ENCODE measurements at places on chromosomes 6 and 20.

DNA sequence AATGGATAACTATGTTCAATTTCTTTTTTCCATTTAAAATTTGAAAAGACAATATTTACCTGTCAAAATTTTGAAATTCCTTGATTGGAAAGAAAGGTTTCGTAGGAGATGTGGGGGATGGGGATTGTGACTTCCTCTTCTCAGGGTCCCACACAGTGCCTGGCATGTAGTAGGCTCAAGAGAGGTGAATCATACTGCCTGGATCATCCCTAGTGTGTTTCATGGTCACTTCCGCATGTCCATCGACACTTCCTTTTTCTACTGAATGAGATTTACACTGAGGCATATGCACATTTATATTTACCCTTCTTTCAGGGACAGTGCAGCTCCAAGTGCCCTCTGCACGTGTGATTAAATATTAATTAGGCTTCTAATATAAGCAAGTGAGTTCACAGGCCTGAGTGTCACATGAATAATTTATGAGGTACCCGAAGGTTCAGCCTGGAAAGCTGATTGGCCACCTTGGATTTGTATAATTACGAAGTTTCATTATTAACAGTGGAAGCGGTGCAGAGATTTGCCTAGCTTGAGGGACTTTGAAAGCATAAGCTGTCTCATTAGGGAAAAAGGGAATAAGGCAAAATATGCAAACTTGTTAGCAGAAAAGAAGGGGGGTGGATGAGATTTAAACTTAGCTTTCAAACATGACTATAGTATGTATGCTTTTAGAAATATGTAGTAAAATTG is 177.5 kb upstream of the MMS22L start:
- DNase-seq = peak; percentile 72

DNA sequence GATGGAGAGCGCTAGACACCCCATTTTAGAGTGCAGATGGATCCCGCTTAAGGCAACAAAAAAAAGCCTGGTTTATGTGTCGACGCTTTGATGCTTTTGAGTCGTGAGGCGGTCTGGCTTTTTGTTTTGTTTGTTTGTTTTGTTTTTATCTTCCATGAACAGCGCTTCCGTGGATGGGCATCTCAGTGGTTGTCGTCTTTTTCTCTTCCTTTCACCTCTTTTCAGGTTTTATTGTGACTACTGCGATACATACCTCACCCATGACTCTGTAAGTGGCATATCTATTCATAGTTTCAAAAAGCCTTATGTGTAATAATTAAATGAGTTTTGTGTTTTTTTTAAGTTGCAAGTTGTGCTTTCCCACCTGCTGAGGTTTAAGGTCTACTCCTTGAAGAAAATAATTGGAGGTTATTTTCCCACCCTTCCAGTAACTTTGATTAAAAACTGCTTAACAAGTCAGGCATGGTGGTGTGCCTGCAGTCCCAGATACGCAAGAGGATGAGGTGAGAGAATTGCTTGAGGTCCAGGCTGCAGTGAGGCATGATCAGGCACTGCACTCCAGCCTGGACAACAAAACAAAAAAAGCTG is 476 bp downstream of the SNRPC start:
- no peak for DNase-seq

DNA sequence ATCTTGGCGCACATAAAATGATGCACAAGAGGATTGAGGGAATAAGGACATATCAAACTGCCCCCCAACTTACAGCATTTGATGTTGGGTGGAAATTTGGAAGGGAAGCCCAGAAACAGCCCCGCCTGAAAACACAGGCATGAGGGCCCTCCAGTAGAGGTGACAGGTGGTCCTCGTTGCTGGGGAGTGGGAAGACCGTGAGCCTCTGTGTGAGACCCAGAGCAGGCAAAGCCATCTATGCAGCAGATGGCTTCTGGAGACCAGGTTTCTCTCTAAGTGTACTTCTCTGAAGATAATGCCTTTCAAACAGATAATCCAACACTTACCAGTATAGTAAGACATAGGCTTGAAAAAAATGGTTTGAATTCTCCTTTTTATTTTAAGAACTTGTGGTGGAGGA is 132.2 kb upstream of the INSM1 start:
- DNase-seq = no peak

DNA sequence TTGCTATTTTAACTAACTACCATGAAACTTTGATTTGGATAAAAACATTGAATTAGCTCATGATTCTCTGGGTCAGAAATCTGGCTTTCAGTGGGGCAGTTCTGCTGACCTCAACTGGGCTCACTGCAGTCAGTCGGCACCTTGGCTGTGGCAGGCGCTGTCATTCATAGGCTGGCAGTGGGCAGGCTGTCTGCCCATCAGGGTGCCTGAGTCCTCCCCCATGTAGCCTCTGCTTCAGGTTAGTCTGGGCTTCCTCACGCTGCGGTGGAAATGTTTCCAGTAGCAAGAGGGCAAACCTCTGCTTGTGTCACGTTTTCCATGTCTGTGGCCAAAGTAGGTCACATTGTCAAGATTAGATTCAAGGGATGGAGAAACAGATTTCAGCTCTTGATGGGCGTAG is 251.0 kb upstream of the TCF21 start:
- no peak for DNase-seq

DNA sequence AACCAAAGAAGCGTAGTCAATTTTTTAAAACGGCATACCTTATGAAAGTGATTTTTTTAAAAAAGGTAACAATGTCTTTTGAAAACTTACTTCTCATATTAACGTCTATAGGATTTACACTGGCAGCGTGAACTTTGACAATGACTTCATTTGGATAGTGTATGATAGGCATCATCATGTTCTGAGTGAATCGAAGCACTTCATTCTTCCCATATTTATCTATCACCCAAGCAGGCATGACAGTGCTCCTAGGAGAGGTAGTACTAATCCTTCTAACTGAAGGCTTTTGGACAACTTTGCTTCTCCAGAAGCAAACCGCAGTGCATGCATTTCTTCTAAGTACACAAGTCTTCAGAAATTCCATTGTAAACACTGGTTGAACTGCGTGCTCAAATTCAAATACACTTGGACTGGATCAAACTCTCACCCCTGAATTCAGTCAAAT is 618 bp downstream of the RTN4IP1 start:
- DNase-seq = no peak

DNA sequence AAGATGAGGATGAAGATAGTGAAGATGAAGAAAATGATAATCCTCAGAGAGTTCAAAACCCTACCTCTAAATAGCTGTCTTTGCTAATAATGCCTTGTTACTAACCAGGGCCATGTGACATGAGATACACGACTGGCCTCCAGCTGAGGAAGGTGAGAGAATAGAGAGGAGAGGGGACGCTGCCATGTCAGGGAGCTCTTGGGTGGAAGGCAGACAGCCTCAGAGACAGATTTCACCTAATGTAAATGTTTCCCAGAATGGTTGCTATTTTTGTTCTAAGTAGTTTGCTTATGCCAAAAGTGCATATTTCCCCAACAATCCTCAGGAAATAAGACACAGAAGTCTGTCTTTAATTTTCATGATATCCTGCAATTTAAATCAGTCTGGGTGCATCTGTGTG is 138.4 kb downstream of the ELOVL4 start:
- DNase-seq = peak; percentile 72

GRCh38 chr6:147941143-147941542 is 401.5 kb upstream of the SASH1 start:
- DNase-seq = peak; percentile 60

GRCh38 chr6:110554966-110555460 is 78.6 kb upstream of the SLC22A16 start:
- DNase-seq = no peak

DNA sequence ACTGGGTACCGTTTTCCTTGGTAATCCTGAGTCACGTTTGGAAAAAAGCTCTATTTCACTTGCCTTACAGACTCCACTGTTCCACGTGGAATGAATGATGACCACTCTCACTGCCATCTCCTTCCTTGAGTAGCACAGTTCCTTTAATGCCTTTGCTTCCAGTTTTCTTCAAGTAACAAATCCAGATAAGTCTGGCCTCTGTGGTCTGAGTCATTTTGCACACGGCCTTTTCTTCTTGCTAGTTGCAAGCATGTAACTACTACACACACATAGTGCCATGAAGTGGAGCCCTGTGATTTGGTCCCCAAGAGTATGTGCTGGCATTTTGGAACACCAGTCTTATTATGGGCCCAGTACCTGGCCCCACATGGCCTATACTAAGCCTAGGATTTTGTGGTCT is 182.8 kb downstream of the SASH1 start:
- DNase-seq = no peak

- DNase-seq = no peak
Observed at GRCh38 chr6:34315780-34316179, 67.0 kb upstream of the SMIM29 start.

DNA sequence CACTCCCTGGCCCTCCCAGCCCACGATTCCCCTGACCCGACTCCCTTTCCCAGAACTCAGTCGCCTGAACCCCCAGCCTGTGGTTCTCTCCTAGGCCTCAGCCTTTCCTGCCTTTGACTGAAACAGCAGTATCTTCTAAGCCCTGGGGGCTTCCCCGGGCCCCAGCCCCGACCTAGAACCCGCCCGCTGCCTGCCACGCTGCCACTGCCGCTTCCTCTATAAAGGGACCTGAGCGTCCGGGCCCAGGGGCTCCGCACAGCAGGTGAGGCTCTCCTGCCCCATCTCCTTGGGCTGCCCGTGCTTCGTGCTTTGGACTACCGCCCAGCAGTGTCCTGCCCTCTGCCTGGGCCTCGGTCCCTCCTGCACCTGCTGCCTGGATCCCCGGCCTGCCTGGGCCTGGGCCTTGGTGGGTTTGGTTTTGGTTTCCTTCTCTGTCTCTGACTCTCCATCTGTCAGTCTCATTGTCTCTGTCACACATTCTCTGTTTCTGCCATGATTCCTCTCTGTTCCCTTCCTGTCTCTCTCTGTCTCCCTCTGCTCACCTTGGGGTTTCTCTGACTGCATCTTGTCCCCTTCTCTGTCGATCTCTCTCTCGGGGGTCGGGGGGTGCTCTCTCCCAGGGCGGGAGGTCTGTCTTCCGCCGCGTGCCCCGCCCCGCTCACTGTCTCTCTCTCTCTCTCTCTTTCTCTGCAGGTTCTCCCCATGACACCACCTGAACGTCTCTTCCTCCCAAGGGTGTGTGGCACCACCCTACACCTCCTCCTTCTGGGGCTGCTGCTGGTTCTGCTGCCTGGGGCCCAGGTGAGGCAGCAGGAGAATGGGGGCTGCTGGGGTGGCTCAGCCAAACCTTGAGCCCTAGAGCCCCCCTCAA is at the start of gene LTA:
LTA (plus strand) TSS at position 249 of the 871 bp plus-strand sequence; CDS start at position 703, 454 bp downstream.
- no peak for DNase-seq

DNA sequence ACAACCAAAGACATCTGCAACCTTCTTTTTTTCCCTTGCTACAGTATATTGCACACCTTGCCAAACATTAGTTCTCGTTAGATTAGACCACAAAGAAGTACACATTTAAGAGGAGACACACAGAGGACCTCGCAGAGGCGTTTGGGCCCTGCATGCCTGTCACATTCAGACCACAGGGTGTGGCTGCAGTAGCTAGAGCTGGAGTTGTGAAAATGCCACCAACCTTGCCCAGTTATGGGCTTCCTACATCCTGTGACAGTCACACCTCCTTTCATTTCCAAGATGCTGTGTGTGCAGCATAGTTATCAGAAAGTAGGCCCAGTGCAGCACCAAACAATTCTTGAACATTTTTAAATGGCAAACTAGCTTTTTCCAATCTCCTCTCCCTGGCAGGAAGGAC is 2.4 kb downstream of the SYNE1 start:
- DNase-seq = no peak

GRCh38 chr6:39787322-39787721 is 4.9 kb upstream of the DAAM2 start:
- no peak for DNase-seq

DNA sequence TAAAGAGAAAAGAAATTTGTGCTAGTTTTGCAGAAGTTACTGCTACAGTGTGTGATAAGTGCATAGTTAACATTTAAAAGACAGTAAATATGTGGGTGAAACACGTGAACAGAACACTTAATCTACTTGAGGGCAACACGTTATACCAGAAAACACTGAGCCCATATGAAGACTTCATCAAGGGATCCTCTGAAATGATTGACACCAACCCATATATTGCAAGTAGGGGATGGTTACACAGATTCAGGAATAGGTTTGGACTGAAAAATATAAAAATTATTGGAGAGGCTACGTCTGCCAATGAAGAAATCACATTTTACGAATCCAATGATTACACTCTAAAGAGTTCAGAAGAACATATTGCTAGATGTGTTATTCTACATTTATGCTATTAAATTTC is 185.6 kb downstream of the GPX5 start:
- no peak for DNase-seq

GRCh38 chr6:2369606-2370005 is 124.2 kb upstream of the GMDS start:
- no peak for DNase-seq

DNA sequence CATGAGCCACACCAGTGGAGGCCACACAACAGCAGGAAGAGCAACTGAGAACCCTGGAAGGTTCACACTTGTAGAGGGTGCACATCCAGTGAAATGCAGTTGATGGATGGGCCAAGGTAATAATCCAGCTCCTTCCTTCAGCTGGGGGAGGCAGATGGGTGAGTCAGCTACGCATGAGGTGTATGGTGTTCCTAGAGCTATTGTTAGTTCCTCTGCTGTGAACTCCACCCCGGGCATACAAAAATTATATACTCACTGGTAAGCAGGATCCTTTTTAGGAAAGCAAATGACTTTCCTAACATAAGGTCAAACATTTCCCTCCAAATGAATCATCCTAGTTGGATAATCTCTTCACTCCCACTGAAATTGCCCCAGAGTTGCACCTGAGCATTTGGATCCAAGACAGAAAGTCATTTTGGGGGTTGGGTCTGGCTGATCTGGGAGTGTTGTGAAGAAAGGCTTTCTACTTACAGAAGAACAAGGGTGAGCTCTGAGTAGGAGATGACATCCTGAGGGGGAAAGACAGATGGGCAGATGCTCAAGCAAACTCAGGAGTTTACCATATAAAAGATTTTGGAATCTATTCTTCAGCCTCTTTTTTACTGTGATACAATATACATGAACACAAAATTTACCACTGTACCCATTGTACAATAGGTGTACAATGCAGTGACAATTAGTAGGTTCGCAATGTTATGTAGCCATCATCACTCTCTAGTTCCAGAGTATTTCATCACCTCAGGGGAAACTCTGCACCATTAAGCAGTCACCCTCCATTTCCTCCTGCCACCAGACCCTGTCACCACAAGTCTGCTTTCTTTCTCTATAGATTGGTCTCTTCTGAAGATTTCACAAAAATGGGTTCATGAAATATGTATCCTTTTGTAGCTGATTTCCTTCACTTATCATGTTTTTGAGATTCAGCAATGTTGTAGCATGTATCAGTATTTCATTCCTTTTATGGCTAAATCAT is 11.1 kb downstream of the HLA-F start:
- DNase-seq = no peak

GRCh38 chr6:134175532-134176263 is 123.3 kb upstream of the SLC2A12 start:
- peak; percentile 88 for DNase-seq

DNA sequence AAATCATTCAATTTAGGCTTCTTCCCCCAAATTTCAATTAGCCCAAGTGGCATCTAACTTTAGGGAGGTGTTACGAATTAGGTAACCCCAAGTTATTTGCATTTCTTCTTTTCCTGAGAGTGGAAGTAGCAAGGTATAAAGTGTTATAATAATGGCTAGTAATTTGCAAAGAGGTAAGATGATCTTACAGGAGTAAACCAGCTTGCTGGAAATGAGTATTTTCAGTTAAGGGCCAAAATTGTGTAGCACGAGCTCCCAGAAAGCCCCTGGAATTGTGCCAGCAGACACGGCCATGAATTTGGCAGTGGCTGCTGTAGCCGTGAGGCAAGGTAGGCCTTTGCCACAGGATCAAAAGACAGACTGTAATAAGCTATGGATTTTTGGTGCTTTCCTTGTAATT is 38.0 kb downstream of the CITED2 start:
- DNase-seq = no peak

All from eye (tissue), 1 donor.